ENCODE measurements at places on chromosomes 6 and 20. TPM values are rescaled to one million over a fixed set of nuclear protein-coding genes. Genes with fewer than 3 reads are reported as not detected.

The NFATC2 gene
- total RNA-seq = 0.30 TPM

The MRPL18 gene
- total RNA-seq = 65.5 TPM

The NDUFAF5 gene
- 8.5 TPM for total RNA-seq

The ADAM33 gene
- total RNA-seq = 15.3 TPM

The SYNDIG1 gene
- 1.4 TPM for total RNA-seq

The ETV7 gene
- total RNA-seq = 0.59 TPM

The SAMD5 gene
- total RNA-seq = 0.85 TPM

The ARMH2 gene
- not detected for total RNA-seq

The CDH4 gene
- 0.10 TPM for total RNA-seq

The C20orf202 gene
- total RNA-seq = 0.07 TPM

The ZC3H12D gene
- total RNA-seq = 0.33 TPM

The DEFB132 gene
- not detected for total RNA-seq

The HLA-DQA2 gene
- not detected for total RNA-seq

The SLC32A1 gene
- not detected for total RNA-seq

The CFAP61 gene
- not detected for total RNA-seq

The DACT2 gene
- total RNA-seq = 0.07 TPM

The MYB gene
- total RNA-seq = 0.33 TPM

The RGS17 gene
- total RNA-seq = 13.9 TPM

The TGM3 gene
- total RNA-seq = not detected

The EPHA7 gene
- total RNA-seq = 0.07 TPM

The SOBP gene
- 14.6 TPM for total RNA-seq

The SLC24A3 gene
- 4.1 TPM for total RNA-seq

The ID4 gene
- total RNA-seq = 19.0 TPM

The BEND6 gene
- total RNA-seq = 12.4 TPM

The RSPH4A gene
- 0.10 TPM for total RNA-seq

The GRIK2 gene
- 0.89 TPM for total RNA-seq

The TREM1 gene
- total RNA-seq = 1.5 TPM

The PDYN gene
- not detected for total RNA-seq

The RAD21L1 gene
- total RNA-seq = 0.13 TPM

The SEMG1 gene
- total RNA-seq = not detected

The SNAP91 gene
- not detected for total RNA-seq

The LY6G6C gene
- total RNA-seq = not detected

The MDFI gene
- 0.33 TPM for total RNA-seq

The PSORS1C2 gene
- total RNA-seq = not detected

The PLA2G7 gene
- total RNA-seq = not detected

The RWDD2A gene
- 5.9 TPM for total RNA-seq

The ARFGEF3 gene
- total RNA-seq = 1.0 TPM

The NKAIN4 gene
- not detected for total RNA-seq

The SRSF12 gene
- 0.03 TPM for total RNA-seq

The PM20D2 gene
- 2.1 TPM for total RNA-seq

The SRSF3 gene
- 136 TPM for total RNA-seq

The XKR7 gene
- total RNA-seq = not detected
